Left lobe of liver (tissue), 2 donors: ENCODE measurements at places on chromosomes 1 and 21. TPM values are rescaled to one million over a fixed set of nuclear protein-coding genes. Genes with fewer than 3 reads are reported as not detected.

Gene LRRN2
- 0.15 TPM for total RNA-seq

Gene MRPS14
- total RNA-seq = 20.4 TPM

Gene SLC30A10
- 59.4 TPM for total RNA-seq

Gene SH2D2A
- 0.78 TPM for total RNA-seq

Gene CCDC185
- not detected for total RNA-seq

Gene DUSP10
- 7.4 TPM for total RNA-seq

Gene TBX19
- 1.0 TPM for total RNA-seq

Gene C1orf35
- total RNA-seq = 6.9 TPM

Gene FCRL5
- 0.05 TPM for total RNA-seq

Gene FAM3B
- 0.91 TPM for total RNA-seq

Gene KPRP
- total RNA-seq = not detected

Gene HPCAL4
- total RNA-seq = 0.08 TPM

Gene CHI3L1
- 60.6 TPM for total RNA-seq

Gene SIM2
- total RNA-seq = not detected

Gene PLEKHN1
- 0.28 TPM for total RNA-seq

Gene HSD3B1
- total RNA-seq = not detected
